ENCODE measurements at places on chromosomes 5 and 9.

- DNase-seq, result no peak
Measured at GRCh38 chr5:163562071-163562470, 56.7 kb downstream of the MAT2B start.

DNA sequence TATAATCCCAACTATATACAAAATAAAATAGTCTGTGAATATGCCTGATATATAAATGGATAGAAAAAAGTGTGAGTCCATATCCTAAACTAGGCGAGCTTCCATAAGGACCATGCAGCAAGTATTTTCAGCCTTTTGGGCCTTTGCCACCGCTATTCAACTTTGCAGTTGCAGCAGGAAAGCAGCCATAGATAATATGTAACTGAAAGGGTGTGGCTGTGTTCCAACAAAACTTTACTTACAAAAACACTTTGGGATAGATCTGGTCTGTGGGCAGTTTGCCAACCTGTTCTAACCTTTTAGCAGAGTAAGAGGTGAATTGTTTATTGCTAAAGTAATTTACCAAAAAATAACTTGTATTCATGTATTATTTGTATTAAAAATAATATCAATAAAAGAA, 127.8 kb upstream of the GPR151 start:
- DNase-seq, result no peak

DNA sequence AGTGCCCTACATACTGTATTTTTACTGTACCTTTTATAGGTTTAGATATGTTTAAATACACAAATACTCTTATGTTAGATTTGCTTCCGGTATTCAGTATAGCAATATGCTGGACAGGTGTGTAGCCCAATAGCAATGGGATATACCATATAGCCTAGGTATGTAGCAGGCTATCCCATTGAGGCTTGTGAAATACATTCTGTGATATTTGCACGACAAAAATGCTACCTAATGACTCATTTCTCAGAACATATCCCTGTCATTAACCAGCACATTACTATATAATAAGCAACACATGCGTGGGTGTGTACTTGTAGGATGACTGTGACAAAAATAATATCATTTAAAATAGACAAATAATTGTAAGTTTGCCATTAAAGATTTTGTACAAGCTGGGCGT, 208.8 kb downstream of the MRPS30 start:
- no peak for DNase-seq

GRCh38 chr9:71509054-71509453, 259.3 kb downstream of the CEMIP2 start:
- DNase-seq, result no peak

DNA sequence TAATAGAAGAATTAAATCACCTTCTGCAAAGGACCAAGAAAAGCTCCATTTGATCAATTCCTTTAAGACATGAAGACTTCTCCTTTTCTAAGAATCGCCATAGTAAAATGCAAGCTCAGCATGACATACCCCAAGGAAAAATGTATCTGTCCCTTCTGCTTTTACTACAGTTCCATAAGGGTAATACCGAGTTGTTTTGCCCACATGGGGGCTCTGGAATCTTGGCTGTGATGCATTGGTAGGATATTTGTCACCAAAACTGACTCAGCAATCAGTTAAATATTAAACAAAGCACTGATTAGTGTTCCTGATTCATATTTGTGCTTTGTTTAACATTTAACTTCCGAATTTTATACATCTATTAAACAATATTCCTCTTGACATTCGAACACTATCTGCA, 24.3 kb upstream of the KCNIP1 start:
- DNase-seq, result peak; percentile 48

DNA sequence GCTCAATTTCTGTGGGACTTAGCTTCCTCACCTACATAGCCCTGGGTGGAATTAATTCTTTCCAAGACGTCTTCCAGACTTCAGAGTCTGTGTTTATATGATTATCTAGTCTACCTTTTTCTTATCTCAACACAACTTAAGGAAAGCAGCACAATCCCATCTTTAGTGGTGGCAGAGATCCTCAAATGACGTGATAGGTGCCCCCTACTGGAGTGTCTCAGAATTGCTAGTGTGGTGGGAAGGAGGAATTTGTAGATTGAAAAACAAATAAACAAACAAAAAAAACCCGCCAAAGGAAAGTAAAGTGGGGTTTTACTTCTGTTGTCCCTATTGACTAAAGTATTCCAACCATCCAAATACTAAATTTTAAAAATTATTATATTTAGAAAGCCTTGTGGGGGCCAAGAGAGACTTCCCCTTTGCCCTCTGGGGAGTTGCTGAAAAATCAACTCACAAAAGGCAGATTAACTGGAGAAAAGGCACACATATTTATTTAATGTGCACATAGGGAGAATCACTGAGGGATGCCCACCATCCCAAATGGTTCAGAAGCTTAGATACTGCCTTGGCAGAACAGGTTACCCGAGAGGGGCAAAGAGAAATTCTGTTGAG, 283.3 kb downstream of the TMEM167A start:
- no peak for DNase-seq

DNA sequence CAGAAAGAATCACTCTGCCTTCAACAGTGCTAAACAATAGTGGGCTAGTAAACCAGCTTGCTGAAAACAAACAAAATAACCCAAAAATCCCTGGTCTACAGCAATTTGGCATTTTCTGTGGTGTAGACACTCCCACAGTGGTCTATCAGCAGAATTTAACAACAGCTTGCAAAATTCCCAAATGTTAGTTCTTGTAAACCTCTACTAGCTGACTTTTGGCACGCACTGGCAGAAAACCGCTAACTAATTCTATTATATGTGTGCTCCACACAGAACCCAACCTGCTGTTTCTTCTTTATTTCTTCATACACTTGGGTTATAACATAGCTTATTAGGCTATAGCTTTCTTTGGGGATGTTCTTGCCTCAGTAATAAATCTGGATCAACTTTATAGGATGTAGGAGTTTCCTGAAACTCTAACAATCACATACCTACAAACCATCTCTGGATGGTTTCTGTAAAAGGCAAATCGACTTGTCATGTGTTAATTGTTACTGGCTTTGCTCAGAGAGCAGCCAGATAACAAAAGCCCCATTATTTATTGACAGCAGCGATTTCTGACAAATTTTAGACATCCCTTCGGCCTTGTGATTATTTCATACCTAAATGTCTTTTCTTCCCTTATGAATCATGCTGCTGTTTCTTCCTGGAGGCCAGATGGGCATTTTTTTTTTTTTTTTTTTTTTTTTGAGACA, 82.7 kb upstream of the NAA35 start:
- DNase-seq, result no peak

- DNase-seq, result no peak
Measured at GRCh38 chr9:14497476-14497875, 183.5 kb upstream of the NFIB start.

DNA sequence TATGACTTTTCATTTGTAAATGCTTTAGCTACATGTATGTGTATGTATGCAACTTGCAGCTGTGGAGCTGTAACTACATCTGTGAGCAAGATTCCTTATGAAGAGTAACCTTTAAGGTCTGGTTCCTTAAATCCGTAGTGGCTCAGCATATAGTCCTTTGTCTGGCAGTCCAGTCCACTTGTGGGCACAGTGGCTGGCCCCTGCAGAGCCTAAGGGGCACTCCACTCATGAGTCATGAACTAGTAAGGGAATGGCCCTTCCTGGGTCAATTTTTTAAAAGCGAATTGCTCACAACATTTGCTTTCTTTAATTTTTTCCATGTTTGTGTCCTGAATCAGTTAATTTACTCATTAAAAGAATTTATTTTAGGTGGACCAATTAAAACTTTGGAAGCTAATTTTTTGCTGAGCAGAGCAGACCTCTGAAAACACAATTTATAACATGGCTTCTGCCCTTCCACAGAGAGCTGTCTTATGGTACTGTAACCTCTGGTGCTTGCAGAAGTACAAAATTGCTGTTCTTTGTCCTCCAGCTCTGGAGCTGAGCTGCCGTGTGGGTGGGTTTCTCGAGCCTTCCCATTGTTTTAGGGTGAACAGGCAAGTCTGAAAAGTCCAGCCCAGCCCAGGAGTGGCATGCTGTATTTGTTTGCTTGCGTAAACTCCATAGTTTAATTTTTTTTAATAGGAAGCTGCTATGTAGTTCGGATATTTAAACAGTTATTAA, 110.1 kb downstream of the MVB12B start:
- DNase-seq, result no peak

DNA sequence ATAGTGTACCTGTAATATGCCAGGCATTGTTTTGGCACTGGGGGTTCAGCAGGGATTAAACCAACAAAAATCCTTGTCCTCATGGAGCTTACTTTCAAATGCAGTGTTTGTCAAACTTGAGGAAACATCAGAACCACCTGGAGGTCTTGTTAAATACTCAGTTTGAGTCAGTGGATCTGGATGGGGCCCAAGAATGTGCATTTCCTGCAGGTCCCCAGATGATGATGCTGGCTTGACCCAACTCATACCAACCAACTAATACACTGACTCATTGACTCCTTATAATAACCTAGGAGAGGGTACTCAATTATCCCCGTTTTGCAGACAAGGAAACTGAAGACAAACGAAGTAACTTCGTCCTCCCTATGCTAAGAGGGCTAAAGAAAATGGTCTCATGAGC, 11.3 kb downstream of the WWC1 start:
- no peak for DNase-seq

DNA sequence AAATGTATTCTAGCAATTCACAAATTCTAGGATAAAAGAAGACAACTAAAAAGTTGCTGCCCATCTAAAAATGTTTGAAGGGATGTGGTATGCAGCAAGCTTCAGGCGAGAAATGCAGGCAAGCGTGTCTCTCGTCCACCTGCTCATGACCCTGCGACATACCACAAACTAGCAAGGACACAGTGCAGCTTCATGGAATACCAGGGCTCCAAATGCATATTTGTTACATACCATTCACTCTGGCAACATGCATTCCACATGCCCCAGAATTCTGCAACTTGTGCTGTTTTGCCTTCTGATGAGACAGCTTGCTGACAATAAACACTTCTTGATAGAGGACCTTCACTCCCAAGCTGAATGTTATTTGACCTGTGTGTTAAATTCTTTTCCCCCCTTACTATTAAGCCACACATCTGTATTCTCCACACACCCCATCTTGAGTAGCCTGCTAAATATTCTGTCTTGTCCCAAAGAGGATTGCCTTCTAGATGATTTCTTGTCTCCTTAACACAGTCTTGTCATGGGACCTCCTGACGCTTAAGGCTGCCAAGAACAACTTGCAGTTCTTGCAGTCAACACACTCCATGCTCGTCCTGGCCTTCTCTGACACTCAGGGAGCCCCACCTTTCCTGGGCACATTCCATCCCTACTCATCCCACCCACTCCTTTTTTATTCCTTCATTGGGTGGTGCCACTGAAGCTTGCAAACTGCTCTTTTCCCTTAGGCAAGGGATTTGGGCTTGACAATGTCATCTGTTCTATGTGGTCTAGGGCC, 340.5 kb downstream of the PIK3R1 start:
- DNase-seq, result no peak

GRCh38 chr5:14449052-14449661, 132.4 kb upstream of the OTULINL start:
- DNase-seq, result no peak

DNA sequence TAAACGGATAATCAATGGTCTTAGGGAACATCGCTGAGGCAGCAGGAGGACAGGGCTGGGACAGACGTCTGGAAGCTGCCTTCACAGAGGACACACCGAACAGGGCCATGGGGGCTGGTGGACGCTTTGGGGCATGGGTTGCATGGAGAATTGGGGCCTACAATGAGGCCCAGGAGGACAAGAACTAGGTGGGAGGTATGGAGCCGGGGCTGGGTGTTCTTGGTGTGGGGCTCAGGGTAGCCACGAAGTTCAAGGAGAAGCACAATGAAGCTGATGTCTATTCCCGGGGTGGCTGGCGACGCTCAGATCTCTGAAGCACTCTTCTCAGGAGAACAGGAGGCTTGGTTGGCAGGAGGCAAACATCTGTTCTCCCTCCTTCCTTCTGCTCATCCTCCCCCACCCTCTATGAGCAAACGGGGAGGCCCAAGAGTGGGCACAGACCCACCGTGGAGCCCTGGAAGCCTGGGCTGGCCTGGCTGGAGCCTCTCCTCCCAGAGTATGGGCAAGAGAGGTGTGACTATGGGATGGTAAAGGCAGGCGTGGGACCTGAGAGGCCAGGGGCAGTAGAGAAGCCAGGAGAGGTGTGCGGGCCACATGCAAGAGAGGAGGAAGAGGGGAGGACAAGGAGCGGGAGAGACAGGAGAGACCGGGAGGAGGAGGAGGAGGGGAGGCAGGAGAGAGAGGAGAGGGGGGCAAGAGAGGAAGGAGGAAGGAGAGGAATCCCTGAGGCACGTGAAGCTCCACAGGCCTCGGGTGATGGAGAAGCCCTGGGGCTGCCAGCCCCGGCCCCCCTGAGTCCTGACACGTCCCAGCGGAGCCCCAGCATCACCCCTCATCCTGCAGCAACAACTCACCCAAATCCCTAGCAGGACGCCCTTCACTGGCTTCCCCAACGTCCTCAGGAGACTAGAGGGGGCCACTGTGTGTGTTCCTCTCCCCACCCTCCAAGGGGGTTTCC, 159.1 kb downstream of the OLFM1 start:
- no peak for DNase-seq
